Pancreas (tissue), 10 donors: ENCODE measurements at places on chromosomes 3 and 15. TPM values are rescaled to one million over a fixed set of nuclear protein-coding genes. Genes with fewer than 3 reads are reported as not detected.

The SCAMP5 gene
- 27.7 TPM for total RNA-seq

The ATP13A4 gene
- total RNA-seq = 15.7 TPM

The TMEM266 gene
- total RNA-seq = 4.2 TPM

The ARL13B gene
- total RNA-seq = 6.1 TPM

The ACAD9 gene
- total RNA-seq = 22.6 TPM

The TUSC2 gene
- total RNA-seq = 10.2 TPM

The GNAT1 gene
- total RNA-seq = not detected

The P4HTM gene
- 41.1 TPM for total RNA-seq
